ENCODE measurements at places on chromosomes 6 and 20.

- DNase-seq = no peak
Measured at GRCh38 chr20:63041776-63042175, 35.0 kb upstream of the BHLHE23 start.

- DNase-seq = no peak
Measured at GRCh38 chr6:16420337-16420714, 181.9 kb downstream of the GMPR start.

GRCh38 chr6:36120979-36121786 is 9.1 kb upstream of the MAPK13 start:
- DNase-seq = peak; percentile 87

GRCh38 chr20:54172532-54172855 is 1.3 kb downstream of the CYP24A1 start:
- DNase-seq = no peak

DNA sequence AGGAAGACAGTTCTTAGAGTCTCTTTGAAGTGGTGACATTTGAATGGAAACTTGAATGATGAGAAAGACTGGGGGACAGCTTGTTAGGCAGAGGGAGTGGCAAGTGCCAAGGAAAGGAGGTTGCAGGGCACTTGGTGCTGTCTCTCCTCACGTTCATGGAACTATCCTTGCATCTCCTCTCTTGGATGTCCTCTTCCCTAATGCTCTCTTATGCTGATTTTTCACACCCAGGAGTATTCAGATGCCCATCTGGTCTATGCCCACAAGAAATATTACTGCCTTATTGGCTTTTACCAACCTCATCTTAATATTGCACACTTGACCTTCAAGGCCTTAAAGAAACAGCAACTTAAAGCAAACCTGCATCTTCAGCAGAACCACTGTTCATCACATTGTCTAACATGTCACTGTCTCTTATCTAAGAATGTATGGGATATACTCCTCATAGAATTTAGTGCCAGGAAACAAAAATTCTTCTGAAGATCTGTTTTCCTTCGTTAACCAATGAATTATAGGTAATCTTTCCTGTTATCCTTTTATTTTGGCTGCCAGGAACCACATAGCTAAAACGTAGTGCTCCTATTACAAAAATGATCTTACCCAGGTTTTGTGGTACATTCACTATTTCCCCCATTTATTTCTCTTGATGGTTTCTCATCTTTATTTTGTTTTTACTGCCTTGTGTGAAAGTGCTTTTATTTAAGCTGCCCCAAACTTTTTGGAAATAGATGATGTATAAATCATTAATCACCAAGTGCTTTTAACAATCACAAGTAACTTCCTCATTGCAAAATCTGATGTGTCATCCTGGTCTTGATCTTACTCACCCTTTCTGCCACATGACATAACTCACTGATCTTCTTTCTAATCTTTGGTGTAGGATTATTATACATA is 12.8 kb downstream of the RGS17 start:
- DNase-seq = no peak

GRCh38 chr6:124956018-124956417 is 6.2 kb upstream of the RNF217 start:
- DNase-seq = no peak

DNA sequence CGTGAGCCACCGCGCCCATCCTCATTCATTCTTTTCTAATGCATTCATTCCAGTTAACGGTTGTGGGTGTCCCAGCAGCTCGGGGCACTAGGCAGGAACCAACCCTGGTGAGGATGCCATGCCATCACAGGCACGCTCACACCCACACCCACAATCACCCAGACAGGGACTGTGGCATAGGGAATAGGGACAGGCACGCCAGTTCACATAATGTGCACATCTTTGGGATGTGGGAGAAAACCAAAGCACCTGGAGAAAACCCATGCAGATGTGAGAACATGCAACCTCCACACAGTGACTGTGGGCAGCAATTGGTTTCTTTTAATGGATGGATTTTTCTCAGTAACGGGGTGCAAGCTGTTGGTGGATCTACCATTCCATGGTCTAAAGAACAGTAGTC is 64.3 kb downstream of the IRF4 start:
- peak; percentile 58 for DNase-seq

GRCh38 chr20:63791497-63792156 is 39.4 kb downstream of the ZBTB46 start:
- no peak for DNase-seq

DNA sequence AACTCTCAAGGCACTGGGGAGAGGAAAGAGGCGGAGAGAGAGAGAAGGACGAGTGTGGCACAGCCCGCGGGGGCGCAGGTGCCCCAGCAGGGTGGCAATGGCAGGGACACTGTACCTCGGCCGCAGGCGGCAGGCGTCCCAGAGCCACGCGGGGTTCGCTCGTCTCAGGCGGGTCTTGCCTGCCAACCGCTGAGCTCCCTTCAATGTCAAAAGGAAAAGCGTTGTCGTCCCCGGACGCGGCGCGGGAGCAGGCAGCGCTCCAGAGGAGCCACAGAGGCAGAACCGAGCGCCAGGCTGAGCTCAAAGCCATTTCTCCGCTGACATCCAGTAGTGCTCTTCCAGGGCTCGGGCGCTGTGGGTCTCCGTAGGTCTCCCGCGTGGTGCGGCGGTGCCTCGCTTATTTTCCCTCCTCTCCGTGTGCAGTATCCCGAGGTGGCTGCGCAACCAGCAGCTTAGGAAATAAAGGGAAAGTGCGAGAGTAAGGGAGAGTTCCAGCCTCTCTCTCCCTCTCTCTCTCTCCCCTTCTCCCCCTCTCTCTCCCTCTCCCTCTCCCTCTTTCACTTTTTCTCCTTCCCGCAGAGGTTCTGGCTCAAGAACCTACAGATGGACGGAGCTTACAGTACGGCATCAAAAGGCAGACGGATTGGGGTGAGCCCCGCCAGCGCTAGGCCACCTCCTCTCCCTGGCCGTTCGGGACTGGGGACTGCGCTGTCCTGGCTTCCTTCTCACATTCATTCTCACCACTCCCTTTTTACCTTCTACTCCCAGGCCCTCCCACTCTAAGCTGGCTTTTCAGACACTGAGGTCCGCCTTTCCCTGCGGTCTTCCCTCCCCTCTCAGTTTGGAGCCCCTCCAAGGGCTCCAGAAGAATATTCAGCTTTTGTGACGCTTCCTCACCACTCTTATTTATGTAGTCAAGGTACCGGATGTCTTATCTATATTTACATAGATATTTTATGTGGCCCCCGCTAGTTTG is at the start of gene LAMA4:
Gene LAMA4, minus strand, starts transcription at position 727 of the 976 bp plus-strand sequence. Its CDS starts 417 bp downstream, at position 310.
- DNase-seq = no peak

DNA sequence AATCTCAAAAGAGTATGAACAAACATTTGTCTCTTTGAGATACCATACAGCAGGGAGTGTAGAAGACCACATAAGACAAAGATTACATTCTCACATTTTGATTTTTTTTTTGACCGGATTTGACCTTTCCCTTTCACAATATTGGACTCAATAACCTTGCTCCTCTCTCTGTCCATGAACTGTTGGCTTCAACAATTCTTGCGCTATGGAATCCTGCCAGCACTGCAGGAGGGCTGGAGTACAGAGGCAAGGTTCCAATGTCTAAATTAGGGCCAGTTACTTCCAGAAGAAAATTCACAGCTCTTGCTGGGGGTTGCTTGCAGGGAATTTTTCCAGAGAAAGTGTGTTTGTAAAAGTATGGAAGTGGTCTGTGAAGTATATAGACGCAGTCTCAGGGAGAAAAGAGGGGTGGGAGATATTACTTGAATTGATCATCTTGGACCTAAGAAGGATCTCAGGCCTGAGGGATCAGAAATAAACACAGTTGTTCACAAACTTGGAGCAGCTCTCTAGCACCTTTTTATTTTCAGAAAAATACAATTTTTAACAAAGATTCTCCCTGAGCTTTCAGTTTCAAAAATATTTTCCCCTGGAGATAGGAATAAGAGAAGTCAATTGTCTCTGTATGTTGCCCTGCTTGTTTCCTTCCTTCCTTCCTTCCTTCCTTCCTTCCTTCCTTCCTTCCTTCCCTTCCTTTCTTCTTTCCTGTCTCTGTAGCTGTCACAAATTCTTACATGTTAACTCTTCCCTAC is 765.9 kb downstream of the BCKDHB start:
- DNase-seq = no peak

GRCh38 chr6:47476781-47477496 is 650 bp upstream of the CD2AP start:
- DNase-seq = no peak

- no peak for DNase-seq
Measured at GRCh38 chr6:2793534-2794151, 28.4 kb downstream of the WRNIP1 start.

DNA sequence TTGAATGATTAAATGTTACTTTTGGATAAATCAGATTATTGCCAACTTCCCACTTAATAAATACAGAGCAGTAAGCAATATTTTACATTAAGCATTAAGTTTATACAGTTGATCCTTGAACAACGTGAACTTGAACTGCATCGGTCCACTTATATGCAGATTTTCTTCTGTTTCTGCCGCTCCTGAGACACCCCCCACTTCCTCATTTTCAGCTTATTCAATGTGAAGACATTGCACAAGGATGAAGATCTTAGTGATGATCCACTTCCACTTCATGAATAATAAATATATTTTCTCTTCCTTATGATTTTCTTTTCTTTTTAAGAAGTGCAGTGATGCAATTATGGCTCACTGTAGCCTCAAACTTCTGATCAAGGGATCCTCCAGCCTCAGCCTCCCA is 167.2 kb downstream of the LINC00237 start:
- DNase-seq = no peak

- no peak for DNase-seq
Measured at GRCh38 chr6:132511210-132511830, 1.6 kb downstream of the STX7 start.

GRCh38 chr6:114000069-114000468 is 29.1 kb upstream of the HDAC2 start:
- DNase-seq = no peak

GRCh38 chr6:6942831-6943230 is 164.9 kb upstream of the RREB1 start:
- no peak for DNase-seq

- DNase-seq = no peak
Measured at GRCh38 chr6:106637051-106637716, 7.8 kb downstream of the QRSL1 start.

- DNase-seq = no peak
Measured at GRCh38 chr6:108838101-108838717, 10.0 kb upstream of the ARMC2 start.
